GM23338 (cell line): ENCODE measurements at places on chromosomes 3 and 15.

DNA sequence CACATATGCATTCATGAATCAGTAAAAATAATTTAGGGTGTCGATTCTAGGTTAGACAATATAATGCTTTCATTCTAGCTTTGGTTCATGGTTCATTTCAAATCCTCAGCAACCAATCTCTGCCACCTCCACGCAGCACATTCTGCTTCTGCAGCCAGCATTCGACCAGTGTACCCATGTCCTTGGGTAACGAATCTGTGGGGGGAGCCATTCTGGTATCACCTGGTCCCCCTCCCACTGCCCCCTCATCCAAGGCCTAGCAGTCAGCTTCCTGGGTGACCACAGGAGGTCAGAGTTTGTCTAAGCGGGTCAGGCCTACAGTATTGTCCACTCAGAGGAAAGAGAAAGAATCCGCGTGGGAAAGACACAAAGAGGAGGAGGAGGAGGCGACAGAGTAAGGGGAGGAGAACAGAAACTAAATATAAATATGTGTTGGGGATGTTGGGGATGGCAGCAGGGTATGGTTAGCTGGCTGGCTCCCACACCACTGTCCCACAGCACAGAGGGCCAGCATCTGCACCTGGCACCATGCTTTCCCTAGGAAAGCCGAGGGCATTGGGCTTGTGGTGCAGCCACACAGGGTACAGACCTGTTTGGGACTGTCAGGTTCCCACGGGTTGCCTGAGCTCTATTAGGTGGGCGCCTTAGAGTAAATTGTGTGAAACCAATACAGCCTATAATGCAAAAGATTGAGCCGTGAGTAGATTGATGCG lies 12.1 kb downstream of the PAK6 start:
- no peaks in the 10 kb centered on the region; the same call in 1 of the 2 replicates for H3K4me1 ChIP-seq
- H3K4me3 ChIP-seq = no peak overlapping the region
- H3K27ac ChIP-seq = no peak overlapping the region
- no peaks in the 10 kb centered on the region for H3K36me3 ChIP-seq
- H3K27me3 ChIP-seq = peaks cover 47% of the 10 kb centered on the region

GRCh38 chr3:45017821-45018220 lies 8.3 kb upstream of the CLEC3B start:
- no peaks in the 10 kb centered on the region for H3K27me3 ChIP-seq
- no peak overlapping the region for H3K4me3 ChIP-seq
- H3K4me1 ChIP-seq = 0 out of 2 replicates have a peak, but pooled peaks cover 3% of the 10 kb centered on the region
- H3K36me3 ChIP-seq = peaks cover 4% of the 10 kb centered on the region; the same call in 1 of the 2 replicates
- no peak overlapping the region; the same call in 1 of the 2 replicates for H3K27ac ChIP-seq

DNA sequence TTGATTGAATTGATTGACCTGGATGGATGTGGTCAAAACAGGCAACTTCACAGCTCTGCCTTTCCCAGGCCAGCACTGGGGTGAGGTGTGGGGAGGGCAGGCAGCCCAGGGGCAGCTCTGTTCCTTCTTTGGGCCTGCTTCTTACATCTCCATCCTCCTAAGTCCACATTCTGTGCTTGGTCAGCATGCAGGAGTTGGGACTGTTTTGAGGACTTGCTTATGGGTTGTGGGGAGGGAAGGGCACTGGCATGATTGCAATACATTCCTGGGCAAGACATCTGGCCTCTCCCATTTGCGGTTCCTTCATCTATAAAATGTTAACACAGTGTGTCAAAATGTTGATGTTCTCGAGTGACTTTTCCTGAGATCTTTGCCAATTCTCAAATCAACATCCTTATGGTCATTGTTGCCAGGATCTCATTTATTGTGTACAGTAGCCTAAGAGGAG lies 84.1 kb downstream of the ST6GAL1 start:
- H3K4me1 ChIP-seq = no peaks in the 10 kb centered on the region
- H3K27me3 ChIP-seq = no peaks in the 10 kb centered on the region
- DNase-seq = no peak
- no peak overlapping the region for H3K4me3 ChIP-seq
- H3K36me3 ChIP-seq = no peaks in the 10 kb centered on the region

DNA sequence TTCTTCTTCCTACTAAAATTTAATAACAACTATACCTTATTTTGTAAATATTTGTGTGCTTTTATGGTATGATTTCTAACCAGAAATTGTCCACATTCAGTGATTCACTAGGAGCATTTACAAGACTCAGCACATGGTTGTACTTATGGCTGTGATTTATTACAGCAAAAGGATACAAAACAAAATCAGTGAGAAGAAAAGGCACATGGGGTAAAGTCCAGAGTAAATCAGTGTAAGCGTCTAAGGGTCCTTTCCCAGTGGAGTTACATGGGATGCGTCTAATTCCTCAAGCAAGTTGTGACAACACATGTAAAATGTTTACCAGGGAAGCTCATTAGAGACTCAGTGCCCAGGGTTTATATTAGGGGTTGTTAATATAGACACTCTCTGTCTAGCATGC lies 31.1 kb downstream of the RNF13 start:
- peaks cover 6% of the 10 kb centered on the region for H3K4me1 ChIP-seq
- H3K27ac ChIP-seq = no peak overlapping the region
- no peak for DNase-seq
- no peak overlapping the region for H3K4me3 ChIP-seq
- H3K27me3 ChIP-seq = no peaks in the 10 kb centered on the region

DNA sequence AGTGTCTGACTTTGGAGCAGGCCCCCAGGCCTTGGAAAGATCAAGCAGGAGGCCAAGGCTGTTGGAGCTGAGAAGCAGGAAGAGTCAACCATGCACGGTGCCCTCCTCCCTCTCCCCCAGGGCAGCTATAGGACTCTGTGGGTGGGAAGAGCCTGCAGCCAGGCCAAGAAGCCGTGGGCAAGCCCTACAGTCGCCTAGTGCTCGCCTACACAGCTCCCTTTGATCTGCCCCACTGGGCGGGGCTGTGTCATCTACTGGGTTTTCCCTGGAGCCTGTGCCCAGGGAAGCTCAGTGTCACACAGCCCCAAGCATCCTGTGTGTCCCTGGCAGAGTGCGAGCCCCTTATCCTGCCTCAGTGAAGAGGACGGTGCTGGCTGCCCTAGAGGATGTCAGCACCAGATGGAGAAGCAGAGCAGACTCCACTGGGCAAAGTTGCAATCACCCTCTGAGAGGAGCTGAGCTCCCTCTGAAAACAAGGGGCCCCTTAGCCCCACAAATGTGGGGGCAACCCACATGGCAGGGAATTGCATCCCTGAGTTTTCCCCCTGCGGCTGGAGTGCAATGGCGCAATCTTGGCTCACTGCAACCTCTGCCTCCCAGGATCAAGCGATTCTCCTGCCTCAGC lies 72.2 kb downstream of the KLF13 start:
- H3K4me3 ChIP-seq = no peak overlapping the region
- H3K27ac ChIP-seq = no peak overlapping the region
- peaks cover 14% of the 10 kb centered on the region for H3K27me3 ChIP-seq
- no peaks in the 10 kb centered on the region for H3K36me3 ChIP-seq

- DNase-seq = no peak
- no peaks in the 10 kb centered on the region for H3K4me1 ChIP-seq
- H3K36me3 ChIP-seq = no peaks in the 10 kb centered on the region
- no peaks in the 10 kb centered on the region for H3K27me3 ChIP-seq
These were observed 93.0 kb downstream of the NPTN start for GRCh38 chr15:73540161-73540560.

DNA sequence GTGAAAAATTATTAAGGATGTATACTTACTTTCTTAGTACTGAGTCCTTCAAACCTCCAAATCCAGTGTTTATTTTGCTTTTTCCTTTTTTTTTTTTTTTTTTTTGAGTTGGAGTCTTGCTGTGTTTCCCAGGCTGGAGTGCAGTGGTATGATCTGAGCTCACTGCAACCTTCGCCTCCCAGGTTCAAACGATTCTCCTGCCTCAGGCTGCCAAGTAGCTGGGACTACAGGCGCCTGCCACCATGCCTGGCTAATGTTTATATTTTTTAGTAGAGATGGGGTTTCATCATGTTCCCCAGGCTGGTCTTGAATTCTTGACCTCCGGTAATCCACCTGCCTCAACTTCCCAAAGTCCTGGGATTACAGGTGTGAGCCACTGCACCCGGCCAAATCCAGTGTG lies 67.5 kb downstream of the KAT2B start:
- no peaks in the 10 kb centered on the region for H3K27me3 ChIP-seq
- H3K36me3 ChIP-seq = no peaks in the 10 kb centered on the region
- no peak for DNase-seq

DNA sequence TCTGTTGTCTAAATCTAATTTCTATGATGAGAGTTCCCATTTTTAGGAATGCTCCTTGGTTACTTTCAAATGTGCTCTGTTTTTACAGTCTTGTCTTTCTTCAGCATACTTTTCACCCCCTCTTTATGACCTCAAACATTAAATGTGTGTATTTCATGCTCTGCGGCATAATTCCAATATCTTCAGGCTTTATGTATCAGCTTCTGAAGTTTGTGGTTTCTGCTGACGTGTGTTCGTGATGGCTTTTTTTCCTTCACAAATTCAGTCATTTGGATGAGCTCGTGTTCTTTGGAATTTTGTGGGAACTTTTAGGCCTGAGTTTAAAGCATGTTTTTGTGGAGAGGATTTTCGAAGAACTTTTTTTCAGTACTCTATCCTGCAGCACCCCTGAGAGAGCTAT lies 97.7 kb upstream of the CHRNA7 start:
- H3K4me1 ChIP-seq = no peaks in the 10 kb centered on the region
- H3K27me3 ChIP-seq = no peaks in the 10 kb centered on the region
- DNase-seq = no peak
- H3K36me3 ChIP-seq = no peaks in the 10 kb centered on the region
- H3K27ac ChIP-seq = no peak overlapping the region

GRCh38 chr3:196741249-196741889 lies 1.7 kb downstream of the PAK2 start:
- H3K4me3 ChIP-seq = peak overlapping the region; percentile 94
- H3K4me1 ChIP-seq = peaks cover 44% of the 10 kb centered on the region

DNA sequence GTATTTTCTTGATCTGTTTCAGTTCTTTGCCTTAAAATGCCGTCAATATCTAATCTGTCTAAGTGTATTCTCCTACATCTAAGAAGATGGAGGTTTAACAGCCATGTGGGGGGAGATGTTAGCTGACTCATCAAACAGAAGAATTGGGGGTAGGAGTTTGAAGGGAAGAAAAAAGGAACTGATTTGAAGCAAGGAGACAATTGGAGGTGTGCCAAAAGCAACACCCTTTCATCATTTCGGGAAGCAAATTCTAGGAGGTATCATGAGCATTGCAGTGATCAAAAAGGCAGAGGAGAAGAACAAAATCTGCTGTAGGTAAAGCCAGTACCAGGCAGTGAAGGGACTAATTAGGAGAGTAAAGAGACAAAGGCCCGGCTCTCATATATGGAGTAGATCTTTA lies 337.3 kb upstream of the TBC1D5 start:
- H3K36me3 ChIP-seq = no peaks in the 10 kb centered on the region
- H3K4me3 ChIP-seq = no peak overlapping the region
- DNase-seq = no peak
- H3K4me1 ChIP-seq = no peaks in the 10 kb centered on the region

DNA sequence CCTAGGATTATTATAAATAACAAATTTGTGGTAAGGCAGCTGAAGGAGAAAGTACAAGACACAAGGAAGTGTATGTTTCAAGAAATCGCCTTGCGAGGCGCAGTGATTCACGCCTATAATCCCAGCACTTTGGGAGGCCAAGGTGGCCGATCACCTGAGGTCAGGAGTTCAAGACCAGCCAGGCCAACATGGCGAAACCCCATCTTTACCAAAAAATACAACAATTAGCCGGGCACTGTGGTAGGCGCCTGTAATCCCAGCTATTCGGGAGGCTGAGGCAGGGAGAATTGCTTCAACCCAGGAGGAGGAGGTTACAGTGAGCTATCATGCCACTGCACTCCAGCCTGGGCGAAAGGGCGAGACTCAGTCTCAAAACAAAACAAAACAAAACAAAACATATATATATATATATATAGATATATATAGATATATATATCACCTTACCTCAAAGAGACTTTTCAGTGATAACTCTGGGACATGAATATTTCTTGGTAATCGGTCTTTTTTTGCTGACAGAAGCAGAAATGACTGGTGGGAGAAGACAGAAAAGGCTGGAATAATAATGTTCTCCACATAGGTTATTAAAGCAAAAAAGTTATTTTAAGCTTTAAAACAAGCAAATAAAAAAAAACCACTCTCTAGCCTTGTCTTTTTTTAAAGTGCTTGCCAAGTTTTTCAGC lies 52.3 kb downstream of the TRANK1 start:
- H3K27me3 ChIP-seq = no peaks in the 10 kb centered on the region
- DNase-seq = no peak
- H3K27ac ChIP-seq = no peak overlapping the region
- peaks cover 5% of the 10 kb centered on the region for H3K4me1 ChIP-seq
- H3K36me3 ChIP-seq = no peaks in the 10 kb centered on the region

- DNase-seq = no peak
- H3K4me3 ChIP-seq = no peak overlapping the region
- no peaks in the 10 kb centered on the region for H3K27me3 ChIP-seq
- H3K4me1 ChIP-seq = no peaks in the 10 kb centered on the region
- no peaks in the 10 kb centered on the region for H3K36me3 ChIP-seq
These were observed 5.4 kb downstream of the CCDC12 start for GRCh38 chr3:46971151-46971550.

GRCh38 chr3:172321035-172321434 lies 127.2 kb downstream of the GHSR start:
- DNase-seq = peak; percentile 25
- peaks cover 13% of the 10 kb centered on the region; the same call in 1 of the 2 replicates for H3K36me3 ChIP-seq
- no peak overlapping the region for H3K4me3 ChIP-seq
- no peak overlapping the region for H3K27ac ChIP-seq
- no peaks in the 10 kb centered on the region for H3K27me3 ChIP-seq

DNA sequence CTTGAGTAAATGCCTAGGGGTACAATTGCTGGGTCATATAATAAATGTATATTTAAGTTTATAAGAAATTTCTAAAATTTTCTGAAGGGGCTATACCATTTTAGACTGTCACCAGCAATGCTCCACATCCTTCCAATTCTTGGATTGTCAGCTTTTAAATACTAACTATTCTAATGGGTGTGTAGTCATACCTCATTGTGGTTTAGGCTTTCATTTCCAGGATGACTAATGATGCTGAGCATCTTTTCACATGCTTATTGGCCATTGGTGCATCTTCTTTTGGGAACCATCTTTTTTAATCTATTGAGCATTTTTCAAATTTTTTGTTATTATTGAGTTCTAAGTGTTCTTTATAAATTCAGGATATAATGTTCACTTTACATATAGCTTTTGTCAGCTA lies 52.5 kb upstream of the CORO2B start:
- no peaks in the 10 kb centered on the region for H3K36me3 ChIP-seq
- H3K27ac ChIP-seq = no peak overlapping the region
- H3K27me3 ChIP-seq = no peaks in the 10 kb centered on the region
- DNase-seq = no peak

- peak overlapping the region; percentile 65; the same call in 1 of the 2 replicates for H3K4me3 ChIP-seq
- peaks cover 6% of the 10 kb centered on the region; the same call in 1 of the 2 replicates for H3K4me1 ChIP-seq
- H3K36me3 ChIP-seq = no peaks in the 10 kb centered on the region
- peaks cover 27% of the 10 kb centered on the region for H3K27me3 ChIP-seq
- H3K27ac ChIP-seq = no peak overlapping the region
- DNase-seq = peak; percentile 26
These were observed 1002.8 kb upstream of the NR2F2 start for GRCh38 chr15:95327661-95328060.
